LHCN-M2 (cell line): ENCODE measurements at places on chromosomes 1 and 21. TPM values are rescaled to one million over a fixed set of nuclear protein-coding genes. Genes with fewer than 3 reads are reported as not detected.

DNA sequence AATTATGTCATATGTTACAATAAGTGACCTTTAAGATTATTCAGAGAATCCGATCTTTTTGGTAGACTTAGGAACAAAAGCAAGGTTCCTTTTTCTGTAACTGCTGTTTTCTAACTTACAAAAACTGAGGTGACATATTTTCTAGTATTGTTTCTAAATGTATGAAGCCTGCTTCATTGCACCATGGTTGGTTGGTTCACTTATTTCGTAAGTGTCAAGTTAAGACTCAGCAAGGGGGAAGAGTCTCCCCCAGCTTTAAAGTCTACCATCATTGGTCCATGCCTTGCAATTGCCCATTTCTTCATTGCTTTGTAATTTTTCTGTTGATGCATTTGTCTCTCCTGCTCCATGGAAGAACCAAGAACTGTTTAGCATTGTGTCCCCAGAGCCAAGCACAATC lies 136.9 kb downstream of the DISC1 start:
- no peak for DNase-seq

DNA sequence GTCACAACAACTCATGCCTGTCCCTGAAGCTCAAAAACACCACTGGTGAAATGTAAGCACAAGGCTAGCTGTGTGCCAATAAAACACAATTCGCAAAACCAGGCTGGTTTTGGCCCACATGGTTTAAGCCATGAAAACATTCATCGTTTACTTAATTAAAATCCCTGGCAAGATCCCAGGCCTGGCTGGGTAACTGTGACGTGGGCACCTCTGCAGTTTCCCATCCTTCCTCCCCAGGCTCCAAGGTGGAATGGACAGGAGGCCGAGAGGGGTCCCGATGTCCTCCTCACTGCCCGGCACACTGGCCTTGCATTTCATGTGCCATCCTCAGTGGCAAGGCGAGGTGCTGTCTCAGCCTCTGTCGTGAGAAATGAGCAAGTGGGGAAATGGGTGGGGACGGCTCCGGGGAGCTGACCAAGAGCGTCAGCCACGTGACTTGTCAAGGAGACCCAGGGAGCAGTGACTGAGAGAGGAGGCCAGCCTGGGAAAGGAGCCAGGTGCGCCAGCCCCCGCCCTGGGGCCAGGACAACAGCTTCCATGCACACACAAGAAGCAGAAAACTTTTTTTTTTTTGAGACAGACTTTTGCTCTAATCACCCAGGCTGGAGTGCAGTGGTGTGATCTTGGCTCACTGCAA lies 153.1 kb upstream of the RAB4A start:
- no peak for DNase-seq

GRCh38 chr1:42742617-42743316 lies 2.7 kb upstream of the CLDN19 start:
- no peak for DNase-seq

The CD55 gene
- 22.9 and 23.8 TPM in 2 replicates for total RNA-seq

- DNase-seq = no peak
These were observed 180.5 kb downstream of the DYRK1A start for GRCh38 chr21:37546949-37547614.

The DYNLT5 gene
- total RNA-seq = 4.9 and 5.7 TPM in 2 replicates

GRCh38 chr1:70426154-70427131 lies 15.4 kb downstream of the CTH start:
- DNase-seq = no peak

DNA sequence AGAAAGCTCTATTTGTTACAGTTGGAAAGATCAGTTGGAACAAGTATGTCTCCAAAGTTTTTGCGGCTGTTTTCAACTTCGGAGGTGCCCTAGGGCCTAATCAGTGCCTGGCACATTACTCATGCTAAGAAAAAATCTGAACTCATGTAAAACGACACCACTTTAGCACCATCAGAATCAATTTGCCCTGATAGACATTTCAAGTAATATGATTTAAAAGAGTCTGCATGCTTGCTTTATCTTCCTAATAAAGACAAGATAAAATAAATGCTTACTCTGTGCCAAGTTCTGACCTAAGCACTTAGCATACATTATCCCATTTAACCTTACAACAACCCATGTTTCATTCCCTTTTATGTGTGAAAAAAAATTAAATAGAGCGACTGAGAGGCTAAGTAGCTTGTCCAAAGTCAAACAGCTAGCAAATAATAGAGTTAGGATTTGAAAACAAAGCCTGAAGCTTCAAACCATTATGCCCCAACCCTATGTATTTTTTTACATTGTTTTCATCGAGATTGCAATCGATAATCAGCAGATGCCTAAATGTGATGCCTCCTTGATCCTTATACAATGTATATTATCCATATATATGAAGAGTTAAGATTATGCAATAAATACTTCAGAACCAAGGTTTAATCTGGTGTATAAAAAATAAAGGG lies 91.3 kb downstream of the DENND1B start:
- no peak for DNase-seq

DNA sequence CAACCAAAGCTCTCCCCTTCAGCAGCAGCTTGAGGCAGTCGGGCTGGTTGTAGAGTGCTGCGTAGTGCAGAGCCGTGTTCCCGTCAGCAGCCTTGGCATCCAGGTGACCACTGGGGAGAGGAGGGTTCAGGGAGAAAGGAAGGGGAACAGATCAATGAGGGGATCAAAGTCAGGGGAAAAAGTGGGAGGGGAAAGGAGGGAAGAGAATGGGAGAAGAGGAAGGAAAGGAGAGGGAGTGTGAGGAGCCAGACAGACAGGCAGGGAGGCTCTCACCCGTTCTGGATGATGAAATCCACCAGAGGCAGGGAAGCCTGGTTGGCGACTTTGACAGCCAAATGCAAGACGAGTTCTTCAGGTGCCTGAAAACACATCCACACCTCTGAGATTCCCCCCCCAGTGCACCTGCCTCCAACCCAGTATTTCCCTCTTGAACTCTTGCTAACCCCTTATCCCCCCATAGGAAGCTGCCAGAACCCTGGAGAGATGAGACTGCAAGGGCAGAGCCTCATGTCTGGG lies 9.8 kb upstream of the TCEA3 start:
- no peak for DNase-seq

DNA sequence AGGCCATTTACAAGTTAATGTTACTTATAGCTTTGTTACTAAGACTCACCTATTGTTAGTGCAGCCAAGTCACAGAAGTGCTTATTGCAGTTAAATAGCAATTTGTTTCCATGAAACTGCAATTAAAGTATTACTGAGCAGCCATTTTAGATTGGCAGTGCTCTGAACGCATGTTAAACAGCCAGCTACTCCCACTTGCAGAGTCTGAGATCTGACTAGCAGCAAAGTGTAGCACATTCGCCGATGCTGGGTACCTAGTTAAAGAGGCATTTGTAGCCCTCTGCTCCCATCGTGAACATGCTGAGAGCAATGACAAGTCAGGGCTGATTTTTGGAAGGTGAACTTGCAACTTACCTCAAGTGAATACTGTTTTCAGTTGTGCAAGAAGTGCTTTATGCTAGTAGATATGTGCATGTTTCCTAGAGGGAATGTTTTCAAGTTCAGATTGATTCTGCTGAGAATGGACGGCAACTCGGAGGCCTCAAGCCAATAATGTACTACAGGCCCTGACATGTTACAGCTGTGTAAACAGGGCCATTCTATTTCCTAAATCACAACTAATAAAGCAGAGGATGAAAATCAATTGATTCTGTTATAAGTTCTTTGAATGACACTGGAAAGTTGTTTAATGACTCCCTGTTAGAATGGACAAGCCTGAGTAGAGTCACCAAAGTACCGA lies 19.8 kb downstream of the LMO4 start:
- no peak for DNase-seq
